HS-27A (cell line): ENCODE measurements at places on chromosomes 1 and 21.

- DNase-seq = no peak
Observed at GRCh38 chr21:42042651-42043050, 28.5 kb upstream of the UMODL1 start.

DNA sequence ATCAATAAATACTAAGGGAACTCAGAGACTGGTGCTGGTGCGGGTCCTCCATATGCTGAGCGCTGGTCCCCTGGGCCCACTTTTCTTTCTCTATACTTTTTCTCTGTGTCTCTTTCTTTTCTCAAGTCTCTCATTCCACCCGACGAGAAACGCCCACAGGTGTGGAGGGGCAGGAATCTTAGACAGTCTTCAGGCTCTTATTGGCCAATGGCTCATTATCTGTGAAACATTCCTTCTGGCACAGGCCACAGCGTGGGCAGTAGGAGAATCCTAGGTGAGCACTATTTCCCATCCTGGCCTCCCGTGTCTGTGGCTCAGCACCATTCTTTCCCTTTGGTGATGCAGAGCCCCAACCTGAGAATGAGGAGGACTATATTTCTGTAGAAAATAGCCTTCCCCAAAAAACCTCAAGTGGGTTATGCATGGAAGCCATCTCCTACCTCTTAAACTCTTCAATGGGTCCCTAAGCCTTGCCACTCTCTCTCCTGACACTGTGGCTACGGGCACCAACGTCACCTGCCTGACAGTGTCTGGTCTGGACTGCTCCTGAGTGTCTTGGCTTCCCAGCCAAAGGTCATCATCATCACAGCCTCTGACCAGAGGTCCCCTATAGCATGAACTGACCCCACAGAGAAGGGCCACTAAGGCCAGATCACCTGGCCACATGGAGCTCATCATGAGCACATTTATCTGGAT is 6.2 kb upstream of the SLAMF1 start:
- DNase-seq = no peak

DNA sequence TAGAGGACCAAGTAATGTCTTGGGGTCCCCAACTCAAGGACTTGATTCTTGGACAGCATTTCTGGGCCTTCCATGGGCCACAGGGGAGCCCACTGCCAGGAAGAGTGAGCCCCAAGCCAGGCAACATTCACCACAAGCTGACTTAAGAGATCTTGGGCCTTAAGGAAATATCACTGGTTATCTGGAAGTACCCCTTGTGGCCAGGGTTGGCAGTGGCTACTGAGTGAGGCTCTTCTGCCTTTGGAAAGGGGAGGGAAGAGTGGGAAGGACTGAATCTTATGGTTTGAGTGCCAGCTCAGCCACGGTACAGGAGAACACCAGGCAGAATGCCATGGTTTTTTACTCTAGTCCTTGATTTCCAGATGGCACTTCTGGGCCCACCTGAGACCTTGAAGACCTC is 228.9 kb upstream of the RGS18 start:
- DNase-seq = no peak

DNA sequence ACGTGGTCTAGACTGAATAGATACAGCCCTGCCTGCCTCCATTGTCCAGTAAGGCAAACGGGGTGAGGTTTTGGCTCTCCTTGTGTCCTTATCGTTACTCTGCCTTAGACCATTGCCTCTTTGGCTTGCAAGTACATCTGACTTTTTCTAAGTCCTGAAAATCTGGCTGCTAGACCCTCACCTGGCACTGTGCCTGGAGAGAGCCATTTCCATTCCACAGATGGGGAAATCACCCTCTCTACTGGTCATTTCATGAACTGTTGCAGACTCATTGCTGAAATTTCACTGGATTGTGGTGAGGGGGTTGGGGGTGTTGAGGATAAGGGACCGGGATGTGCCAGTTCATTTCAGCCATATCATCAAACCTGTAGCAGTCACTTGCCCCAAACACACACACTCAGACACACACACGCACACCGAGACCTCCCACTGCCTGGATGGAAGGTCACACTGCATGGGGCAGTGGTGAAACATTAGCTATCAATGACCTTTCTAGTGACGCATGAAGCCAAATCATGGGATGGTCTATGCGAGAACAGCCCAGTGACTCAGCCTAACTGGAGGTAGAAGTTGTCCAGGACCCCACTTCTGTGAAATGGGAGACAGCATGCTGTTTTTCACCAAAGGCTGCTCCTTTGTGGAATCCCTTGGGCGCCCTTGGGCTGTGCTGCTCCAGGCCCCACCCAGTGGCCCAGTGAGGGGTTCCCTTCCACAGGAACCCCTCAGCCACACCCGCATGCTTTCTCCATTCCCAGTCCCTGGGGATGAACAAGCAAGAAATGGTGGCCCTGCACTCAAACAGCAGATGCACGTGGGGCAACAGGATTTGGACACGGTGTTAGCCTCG is 34.9 kb upstream of the VASH2 start:
- no peak for DNase-seq

DNA sequence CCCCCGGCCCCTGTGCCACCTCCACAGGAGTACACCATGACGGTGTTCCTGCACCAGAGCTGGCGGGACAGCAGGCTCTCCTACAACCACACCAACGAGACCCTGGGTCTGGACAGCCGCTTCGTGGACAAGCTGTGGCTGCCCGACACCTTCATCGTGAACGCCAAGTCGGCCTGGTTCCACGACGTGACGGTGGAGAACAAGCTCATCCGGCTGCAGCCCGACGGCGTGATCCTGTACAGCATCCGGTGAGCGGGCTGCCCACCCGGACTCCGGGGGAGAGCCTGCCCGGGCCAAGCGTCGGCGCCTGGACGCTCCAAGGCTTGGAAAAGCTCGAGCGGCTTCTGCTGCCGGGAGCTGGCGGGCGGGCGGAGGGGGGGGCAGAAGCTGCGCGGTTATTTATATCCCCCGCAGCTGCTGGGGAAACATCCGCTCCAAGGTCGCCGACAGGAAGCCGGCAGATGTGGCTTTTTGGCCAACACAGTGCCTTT is 6.4 kb downstream of the GABRD start:
- DNase-seq = no peak

- DNase-seq = no peak
Observed at GRCh38 chr1:111595807-111596206, 23.8 kb upstream of the RAP1A start.

DNA sequence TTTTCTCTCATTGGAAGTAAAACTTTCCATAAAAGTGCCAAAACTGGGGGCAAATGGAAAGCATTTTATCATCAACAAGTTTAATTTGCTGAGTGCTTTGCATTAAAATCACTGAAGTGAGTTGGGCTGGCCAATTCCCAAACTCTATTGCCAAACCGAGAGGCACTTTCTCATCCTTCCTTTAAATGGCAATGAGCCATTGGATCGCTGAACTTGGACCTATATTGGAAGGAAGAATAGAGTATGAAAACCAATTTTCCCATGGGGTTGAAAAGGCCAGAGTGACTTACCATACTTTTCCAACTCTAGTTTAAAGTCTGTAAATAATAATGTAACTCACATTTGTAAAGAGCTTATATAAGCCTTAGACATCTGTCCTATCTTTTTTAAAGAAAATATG is 189.1 kb upstream of the C1orf87 start:
- DNase-seq = no peak

DNA sequence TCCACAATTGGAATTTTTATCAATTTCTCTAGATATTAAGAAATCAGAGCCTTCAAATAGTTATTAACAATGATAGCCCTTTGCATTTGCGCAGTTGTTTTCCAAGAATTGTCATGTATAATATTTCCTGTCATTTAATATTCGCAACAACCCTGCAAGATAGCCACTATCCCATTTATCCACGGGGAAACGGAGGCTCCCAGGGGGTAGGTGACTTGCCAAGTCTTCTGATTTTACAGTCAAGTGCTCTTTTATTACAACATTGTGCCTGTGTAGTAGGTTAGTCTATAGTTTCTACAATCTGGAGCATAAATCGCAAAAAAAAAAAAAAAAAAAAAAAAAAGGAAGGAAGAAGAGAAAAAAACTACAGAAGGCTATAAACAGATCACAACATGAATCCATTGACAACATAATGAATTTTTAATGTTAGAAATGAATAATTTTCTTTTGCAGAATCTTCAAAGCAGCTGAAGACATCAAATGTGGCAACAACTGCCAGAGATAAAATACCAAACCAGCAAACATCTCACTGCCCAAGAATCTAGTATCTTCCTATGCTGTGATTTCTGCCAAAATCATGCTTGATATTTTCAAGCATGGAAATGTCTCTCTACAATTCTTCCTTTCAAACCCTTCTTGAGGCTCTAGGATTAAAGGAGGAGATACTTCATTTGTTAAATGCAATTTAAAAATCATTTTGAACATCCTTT is 125.5 kb downstream of the PTPN14 start:
- DNase-seq = no peak

GRCh38 chr1:6175411-6175828 is 4.7 kb downstream of the CHD5 start:
- DNase-seq = no peak

DNA sequence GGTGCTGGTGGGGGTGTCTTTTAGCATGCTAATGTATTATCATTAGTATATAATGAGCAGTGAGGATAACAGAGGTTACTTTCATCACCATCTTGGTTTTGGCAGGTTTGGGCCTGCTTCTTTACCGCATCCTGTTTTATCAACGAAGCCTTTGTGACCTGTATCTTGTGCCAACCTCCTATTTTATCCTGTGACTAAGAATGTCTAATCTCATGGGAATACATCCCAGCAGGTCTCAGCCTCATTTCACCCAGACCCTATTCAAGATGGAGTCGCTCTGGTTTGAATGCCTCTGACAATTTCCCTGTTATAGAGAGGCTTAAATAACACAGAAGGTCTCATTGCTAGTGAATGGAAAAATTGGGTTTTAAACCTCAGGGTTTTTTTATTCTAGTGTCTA is 300.8 kb upstream of the PROX1 start:
- DNase-seq = no peak

- no peak for DNase-seq
Observed at GRCh38 chr1:194309269-194309668, 1122.9 kb upstream of the B3GALT2 start.

DNA sequence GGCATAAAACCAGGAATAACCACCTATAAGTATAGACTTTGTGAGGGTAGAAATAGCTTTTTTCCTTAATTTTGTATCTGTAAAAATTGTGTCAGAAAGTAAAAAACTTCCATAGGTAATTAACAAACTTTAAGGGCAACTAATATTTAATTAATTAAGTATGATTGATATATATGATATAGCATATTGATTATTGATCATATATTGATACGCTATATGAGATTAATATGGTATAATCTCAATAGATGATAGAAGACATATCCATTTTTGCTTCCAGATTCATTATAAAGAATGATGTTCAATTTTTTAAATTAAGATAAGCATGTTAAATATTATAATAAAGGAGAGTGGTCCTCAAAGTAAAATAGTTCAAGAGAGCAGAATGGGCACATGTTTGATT is 99.3 kb upstream of the VAV3 start:
- no peak for DNase-seq

DNA sequence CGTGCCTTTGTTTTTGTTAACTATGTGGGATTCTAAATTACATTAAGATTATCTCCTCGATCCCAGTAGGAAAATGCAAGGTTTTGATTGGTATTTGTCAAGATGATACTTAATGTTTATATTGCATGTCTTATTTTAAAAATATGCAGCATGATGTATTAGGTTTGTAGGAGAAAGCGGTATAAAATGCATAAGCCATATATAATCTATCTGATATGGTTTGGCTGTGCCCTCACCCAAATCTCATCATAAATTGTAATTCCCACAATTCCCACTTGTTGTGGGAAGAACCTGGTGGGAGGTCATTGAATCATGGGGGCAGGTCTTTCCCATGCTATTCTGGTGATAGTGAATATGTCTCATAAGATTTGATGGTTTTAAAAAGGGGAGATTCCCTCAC is 198.1 kb upstream of the NCAM2 start:
- no peak for DNase-seq

DNA sequence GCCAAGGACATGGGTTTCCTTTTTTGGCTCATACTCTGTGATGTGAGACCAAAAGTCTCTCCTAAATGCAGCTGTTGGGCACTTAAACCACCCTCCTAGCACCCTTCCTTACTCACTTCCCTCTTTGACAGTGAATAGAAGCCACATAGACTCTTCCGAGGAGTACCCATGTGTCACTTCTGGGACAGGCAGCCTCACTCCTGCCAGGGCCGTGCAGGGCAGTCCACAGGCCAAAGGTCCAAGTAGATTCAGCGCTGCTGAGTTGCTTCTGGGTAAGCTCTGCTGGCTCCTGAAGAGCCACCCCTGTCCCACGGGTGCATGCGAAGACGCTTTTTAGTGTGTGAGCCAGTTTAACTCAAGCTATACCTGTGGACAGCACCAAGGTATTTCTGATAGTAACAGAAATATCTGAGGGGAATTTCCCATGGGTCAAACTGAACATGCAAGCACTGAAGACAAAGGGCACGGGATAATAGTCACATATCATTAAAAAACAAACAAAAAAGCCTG is 36.8 kb upstream of the BMP8B start:
- DNase-seq = no peak

- peak; percentile 59 for DNase-seq
Observed at GRCh38 chr21:33685613-33686197, 43.4 kb downstream of the ITSN1 start.

GRCh38 chr1:238176441-238176840 is 285.7 kb upstream of the ZP4 start:
- no peak for DNase-seq

GRCh38 chr1:192749349-192749748 is 59.5 kb upstream of the RGS2 start:
- no peak for DNase-seq

DNA sequence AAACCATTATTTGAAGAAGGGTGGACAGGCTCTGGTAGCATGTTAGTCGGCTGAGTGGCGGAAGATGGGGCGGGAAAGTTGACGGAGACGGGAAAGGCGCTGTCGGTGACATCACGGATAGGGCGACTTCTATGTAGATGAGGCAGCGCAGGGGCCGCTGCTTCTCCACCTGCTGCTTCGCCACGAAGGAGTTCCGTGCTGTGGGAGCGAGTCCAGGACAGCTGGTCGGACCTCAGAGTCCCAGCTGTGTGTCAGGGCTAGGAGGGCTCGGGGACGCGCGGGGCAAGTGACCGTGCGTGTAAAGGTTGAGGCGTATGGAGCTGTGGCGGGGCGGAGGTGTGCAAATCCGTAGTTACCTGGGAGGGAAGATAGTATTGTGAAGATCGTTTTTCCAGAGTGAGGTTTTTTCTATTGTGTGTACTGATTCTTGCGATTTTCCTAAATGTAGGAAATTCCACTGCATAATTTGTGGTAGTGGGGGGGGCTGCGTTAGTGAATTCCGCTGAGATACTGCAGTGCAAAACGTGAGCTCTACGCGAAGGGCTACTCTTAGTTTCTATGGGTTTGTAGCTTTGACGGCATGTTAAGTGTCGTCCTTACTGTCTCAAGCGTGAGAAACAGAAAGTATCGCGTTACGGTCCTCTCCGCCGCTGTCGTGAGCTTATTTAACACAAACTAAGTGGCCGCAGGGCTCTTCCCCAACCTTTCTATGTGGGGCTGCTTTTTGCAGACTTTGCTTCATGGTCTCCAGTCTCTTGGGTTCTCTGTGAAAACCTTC is 111.2 kb upstream of the NBPF11 start:
- DNase-seq = no peak
